ENCODE measurements at places on chromosomes 7 and 10.

DNA sequence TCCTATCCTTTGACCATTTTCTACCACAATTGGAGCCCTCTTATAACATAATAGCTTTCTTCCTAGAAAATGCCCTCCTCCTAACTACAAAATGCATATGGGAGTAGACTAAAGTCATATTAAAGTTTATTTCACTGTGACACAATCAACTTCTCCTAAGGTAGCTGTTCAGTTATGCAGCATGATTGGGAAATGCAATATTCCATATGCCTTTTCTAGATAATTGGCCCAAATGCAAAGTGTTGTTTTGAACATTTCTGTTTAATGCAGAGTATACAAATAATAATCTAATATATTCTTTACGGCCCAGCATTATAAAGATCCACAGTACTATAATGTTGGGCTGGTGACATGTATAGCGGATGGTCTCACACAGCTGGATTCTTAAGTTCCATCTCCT lies 205.1 kb downstream of the RAPGEF5 start:
- DNase-seq = no peak

- DNase-seq = peak; percentile 80
These were observed 73.6 kb downstream of the OTUD1 start for GRCh38 chr10:23512355-23513058.

DNA sequence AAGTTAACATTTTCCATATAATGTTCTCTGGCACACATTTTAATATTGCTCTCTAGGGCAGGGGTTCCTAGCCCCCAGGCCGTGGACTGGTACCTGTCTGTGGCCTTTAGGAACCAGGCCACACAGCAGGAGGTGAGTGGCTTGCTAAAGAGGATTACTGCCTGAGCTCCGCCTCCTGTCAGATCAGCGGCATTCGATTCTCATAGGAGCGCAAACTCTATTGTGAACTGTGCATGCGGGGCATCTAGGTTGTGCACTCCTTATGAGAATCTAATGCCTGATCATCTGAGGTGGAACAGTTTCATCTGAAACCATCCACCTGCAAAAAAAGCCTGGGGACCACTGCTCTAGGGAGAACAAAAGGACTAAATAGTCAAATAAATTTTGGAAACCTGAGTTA lies 65.7 kb downstream of the EXOC6 start:
- no peak for DNase-seq

GRCh38 chr10:42960991-42961795 lies 115.7 kb upstream of the RET start:
- no peak for DNase-seq

DNA sequence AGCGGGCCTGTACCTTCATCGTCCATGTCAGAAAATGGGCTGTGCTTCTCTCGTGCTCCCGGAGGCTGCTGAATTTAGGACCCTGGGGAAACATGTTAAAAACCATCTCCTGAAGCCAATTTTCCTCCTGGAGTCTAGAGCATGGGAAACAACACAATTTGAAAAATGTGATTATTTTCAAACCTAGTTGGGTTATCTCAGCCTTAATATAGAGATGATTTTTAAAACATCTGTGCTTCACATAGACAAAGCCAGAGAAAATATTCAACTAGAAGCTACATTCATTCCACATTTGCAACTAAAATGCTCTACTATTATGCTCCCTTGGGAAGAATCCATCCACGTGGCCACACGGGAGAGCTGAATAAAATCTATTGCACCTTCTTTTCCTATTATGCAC lies 225.9 kb upstream of the TMEM72 start:
- no peak for DNase-seq

DNA sequence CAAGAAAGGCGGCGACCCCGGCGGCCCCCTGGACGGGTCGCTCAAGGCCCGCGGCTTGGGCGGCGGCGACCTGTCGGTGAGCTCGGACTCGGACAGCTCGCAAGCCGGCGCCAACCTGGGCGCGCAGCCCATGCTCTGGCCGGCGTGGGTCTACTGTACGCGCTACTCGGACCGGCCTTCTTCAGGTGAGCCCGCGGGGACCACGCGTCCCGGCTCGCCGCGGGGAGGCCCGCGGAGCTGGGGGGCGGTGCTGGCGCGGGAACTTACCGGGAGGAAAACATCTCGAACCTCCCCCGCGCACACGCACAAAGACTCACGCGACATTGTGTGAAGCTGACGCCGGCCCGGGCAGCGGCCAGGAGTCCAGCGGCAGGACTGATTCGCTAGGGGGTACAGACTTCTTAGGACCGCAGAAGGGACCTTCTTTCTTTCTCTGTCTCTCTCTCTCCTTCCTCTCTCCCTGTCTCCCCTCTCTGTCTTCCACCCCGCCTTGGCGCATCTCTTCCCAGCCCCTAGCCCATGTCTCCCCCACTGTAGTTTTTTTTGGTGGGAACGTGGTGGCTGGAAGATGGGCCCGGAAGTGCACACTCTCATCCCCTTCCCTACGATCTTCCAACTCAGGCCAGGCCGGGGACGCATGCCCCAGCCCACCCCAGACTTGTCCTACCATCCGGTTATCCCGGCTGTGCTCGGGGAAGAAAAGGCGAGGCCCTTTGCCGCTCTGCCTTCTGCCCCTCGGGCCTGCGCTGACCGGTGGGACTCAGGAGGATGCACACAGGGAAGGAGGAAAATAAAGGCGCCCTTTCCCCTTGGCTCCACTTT lies 1.2 kb downstream of the EN2 start:
- DNase-seq = no peak
